Effector CD4-positive, alpha-beta T cell (primary cell): ENCODE measurements at places on chromosomes 16 and 17.

DNA sequence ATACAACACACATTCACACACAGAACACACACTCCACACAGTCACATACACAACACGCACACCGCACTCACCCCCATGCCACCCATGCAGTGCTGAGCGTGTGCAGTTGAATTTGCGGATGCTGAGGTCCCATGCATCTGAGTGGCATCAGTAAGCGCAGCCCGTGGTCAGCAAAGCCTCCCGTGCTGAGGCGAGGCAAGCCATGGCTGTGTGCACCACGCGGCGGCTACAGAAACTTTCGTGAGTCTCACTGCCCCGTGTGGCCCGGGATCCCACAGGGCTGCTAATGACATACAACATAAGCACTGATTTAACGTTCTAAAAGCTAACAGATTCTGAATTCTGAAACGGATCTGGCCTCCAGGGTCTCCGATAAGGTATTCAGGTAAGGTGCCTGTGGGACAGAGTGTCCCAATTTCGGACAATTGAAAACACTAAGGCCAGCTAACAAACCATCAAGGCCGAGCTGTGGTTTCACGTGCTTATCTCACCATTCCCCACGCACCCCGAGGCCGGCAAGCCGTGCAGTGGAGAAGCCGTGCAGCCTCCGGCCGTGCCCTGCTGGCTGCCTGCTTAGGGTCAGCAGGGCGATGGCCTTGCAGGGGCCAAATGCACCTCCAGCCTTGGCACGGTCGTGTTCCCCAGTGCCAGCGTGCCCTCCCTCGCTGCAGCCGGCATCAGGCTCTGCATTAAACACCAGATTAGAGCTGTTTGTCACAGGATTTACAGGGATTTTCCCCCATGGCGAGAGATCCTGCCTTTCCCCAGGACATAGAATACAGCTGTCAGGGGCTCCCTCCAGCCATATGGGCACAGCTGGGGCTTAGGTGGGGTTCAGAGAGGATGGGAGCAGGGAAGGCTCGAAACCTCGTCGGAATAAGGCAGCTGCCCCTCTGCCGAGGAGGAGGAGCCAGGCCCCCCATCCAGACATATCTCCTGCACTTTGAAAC lies 191.7 kb downstream of the C16orf95 start:
- no peak for DNase-seq

DNA sequence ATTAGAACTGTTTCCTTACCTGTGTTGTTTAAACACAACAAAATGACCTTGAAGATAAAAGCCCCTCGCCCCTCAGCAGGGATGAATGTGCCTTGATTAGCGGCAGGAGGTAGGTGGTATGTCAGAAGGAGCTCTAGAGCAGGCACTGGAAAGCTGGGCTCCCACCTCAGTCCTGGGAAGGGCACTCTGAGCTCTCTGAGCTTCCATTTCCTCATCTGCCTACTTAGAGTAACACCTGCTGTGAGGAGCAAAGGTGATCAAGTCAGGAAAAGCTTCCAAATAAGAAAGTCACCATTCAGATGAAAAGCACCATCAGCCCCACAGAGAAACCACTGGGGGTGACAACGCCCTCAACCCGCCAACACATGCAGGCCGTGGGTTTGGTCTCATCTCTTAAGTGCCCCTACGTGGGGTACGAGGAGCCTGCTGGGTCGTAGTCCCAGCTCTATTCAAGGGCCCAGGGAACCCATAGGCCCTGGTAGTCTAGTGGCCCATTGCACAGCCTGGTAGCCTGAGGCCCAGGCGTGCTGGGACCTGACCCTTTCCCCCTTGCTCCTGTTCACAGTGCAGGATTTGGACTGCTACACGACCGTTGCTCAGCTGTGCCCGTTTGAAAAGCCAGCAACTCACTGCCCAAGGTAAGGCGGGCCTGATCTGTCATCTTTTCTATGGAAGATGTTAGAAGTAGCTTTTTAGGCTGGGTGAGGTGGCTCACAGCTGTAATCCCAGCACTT lies 57.3 kb downstream of the CRISPLD2 start:
- DNase-seq: no peak

GRCh38 chr16:89040861-89041570 lies 52.6 kb upstream of the ACSF3 start:
- no peak for DNase-seq

GRCh38 chr17:42675965-42676423 lies 800 bp downstream of the PLEKHH3 start:
- DNase-seq: no peak

GRCh38 chr17:8608001-8608400 lies 22.5 kb downstream of the MYH10 start:
- DNase-seq: no peak

GRCh38 chr16:28279006-28279405 lies 13.3 kb upstream of the SBK1 start:
- DNase-seq: no peak

DNA sequence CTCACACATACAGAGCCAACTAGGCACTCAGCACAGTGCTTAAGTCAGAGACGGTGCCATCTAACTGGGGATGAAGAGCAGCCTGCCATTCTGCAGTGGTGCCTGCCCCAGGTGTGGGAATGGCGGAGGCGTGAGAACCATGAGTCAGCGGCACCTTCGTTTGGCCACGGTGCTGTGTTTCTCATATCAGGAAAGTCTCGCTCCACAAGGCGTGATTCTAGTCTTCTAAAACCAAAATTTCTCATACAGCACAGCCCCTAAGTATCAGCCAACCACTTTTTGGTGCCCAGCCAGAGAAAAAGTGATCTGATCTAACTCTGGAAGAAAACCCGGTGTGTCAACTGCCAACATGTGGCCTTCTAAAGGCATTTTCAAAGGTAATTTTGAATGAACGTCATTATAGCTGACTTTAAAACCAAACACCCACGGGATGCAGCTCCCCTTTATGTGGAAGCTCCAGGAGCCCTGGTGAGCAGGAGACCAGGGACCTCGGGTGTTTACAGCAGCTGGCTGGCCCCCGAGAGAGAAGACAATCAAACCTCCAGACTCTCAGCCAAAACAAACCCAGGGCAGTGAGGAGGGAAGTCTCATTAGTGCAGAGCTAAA lies 54.6 kb downstream of the ABCC12 start:
- DNase-seq: no peak

GRCh38 chr17:73947281-73947965 lies 256.1 kb upstream of the RPL38 start:
- DNase-seq: no peak

GRCh38 chr17:75645501-75645888 lies 12.3 kb downstream of the SMIM5 start:
- no peak for DNase-seq

GRCh38 chr16:5005916-5006315 lies 27.8 kb downstream of the NAGPA start:
- DNase-seq: no peak

- DNase-seq: no peak
Measured at GRCh38 chr16:10885246-10885645, 8.2 kb downstream of the CIITA start.

GRCh38 chr17:48215583-48216139 lies 108.1 kb downstream of the SNX11 start:
- DNase-seq: no peak

DNA sequence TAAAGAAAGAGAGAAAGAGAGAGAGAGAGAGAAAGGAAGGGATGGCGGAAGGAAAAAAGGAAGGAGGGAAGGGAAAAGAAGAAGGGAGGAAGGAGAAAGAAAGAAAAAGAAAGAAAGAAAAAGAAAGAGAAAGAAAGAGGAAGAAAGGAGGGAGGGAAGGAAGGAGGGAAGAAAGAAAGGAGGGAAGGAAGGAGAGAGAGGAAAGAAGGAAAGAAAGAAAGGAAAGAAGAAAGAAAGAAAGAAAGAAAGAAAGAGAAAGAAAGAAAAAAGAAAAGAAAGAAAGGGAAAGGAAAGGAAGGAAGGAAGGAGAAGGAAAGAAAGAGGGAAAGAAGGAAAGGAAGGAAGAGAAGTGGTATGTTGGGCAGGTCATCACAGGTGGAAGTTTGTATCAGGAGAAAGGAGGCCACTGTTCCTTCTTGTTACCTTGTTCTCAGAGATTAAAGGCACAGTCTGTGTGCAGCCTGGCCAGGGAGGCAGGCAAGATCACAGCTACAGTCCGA lies 19.3 kb downstream of the SLC35G3 start:
- DNase-seq: no peak

GRCh38 chr16:70495425-70496182 lies 27.8 kb downstream of the COG4 start:
- no peak for DNase-seq

DNA sequence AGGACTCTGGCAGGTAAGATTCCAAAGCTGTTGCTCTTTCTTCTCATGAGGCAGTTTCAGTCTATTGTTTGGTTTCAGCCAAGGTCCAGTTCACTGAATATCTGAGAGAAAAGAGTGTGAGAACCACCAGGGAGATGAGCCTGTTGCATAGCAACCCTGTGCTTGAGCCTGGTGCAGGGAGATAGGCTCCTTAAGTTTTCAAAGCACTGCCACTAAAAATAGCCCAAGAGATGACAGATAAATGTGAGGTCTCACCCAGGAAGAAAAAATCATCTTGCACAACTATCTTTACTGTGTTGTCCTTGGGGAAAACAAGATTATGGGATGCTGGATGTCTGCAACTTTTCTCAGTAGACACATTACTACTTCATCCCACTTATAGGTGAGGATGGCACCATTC lies 26.2 kb upstream of the NUDT7 start:
- no peak for DNase-seq

DNA sequence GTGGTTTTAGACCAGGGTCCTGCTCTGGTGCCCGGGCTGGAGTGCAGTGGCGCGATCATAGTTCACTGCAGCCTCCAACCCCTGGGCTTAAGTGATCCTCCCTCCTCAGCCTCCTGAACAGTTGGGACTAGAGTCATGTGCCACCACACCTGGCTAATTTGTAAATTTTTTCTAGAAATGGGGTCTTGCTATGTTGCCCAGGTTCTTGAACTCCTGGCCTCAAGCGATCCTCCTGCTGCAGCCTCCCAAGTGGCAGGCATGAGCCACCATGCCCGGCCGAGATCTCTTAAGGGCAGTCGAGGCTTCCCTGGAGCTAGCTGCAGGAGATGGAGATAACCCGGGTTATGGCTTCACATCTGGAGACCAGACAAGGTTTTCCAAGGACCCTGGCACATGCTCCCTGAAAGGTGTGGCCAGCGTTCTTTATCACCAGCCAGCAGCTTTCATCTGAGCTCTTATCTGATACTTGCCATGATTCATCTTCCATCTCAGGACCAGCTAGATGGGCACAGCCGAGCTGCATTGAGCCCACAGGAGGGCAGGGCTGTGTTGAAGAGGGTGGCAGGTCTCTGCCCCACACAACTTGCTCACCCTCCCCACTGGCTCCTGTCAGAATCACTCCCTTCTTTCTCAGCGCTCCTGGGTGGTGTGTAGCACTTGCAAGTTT lies 28.6 kb downstream of the SCNN1B start:
- DNase-seq: no peak
